ENCODE measurements at places on chromosomes 11 and 22. TPM values are rescaled to one million over a fixed set of nuclear protein-coding genes. Genes with fewer than 3 reads are reported as not detected.
A peak's percentile ranks its signal among the peaks of the same experiment; 100 is the strongest.

The FAM111B gene
- 26.7 TPM for total RNA-seq

The CACNA1I gene
- total RNA-seq = 0.06 TPM

The DCHS1 gene
- total RNA-seq = not detected

DNA sequence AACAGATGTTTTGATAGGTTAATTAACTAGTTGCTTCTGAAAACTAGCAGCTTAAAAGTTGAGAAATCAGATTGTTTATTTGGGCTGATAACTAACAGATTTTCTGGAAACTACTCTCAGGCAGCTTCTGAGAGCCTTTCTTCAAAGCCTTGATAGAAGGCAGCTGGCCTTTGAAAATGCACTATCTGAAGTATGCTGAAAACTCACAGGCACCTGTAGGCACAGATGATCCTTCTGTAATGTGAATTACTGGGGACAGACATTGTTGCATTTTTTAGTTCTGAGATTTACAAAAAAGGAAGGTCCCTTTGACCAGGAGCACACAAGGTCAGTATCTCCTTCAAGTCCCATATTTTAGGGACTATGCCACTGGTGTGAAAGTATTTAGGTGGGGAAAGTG is 460.8 kb upstream of the CNTN5 start:
- H3K36me3 ChIP-seq = no peaks in the 10 kb centered on the region
- peaks cover 10% of the 10 kb centered on the region for H3K27me3 ChIP-seq
- DNase-seq = no peak
- H3K27ac ChIP-seq = no peak overlapping the region

DNA sequence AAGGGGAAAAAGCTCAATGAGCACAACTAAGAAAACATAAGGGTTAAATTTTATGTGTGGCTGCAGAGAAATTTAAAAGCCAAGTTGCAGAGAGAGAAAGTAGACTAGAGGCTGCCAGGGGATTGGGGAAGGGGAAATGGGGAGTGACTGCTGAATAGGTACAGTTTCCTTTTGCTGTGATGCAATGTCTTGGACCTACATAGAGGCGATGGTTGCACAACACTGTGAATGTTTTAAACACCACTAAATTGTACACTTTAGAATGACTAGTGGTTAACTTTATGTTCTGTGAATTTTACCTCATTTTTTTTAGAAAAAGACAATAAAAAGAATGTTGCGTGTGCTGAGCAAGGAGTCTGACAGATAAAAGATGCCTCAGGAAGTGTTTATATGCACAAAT is 36.5 kb downstream of the TENM4 start:
- H3K4me1 ChIP-seq = no peaks in the 10 kb centered on the region
- no peaks in the 10 kb centered on the region for H3K36me3 ChIP-seq
- no peak overlapping the region for H3K27ac ChIP-seq
- DNase-seq = no peak

DNA sequence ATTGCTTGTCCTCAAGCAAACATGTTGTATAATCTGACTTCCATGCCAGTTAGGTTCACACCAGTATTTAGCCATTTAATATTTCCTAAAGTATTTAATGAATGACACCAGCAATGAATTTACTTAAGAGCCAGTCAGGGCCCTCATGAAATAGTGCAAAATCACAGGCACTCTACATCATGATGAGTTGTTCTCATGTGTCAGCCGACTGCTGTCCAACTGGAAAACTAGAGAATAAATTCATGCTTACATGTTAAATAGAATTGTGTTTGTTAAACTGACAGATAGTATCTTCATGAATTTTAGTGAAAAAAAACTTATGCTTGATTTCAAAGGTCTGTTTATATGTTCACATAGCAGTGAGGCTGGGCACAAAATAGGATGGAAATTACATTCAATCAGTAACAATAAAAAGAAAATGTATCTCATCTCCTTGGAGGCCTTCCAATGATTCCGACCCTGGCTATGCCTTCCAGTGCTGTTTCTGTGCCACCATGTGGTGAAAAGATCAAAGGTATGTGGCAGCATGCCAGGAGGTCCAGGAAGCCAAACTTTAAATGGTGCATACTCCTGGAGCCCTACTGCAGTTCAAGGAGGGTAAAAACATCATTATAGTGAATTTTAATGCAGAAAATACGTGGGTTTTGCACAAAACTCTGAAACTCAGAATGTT is 45.2 kb downstream of the CTSC start:
- H3K27ac ChIP-seq = no peak overlapping the region
- no peak overlapping the region for H3K4me3 ChIP-seq
- peaks cover 25% of the 10 kb centered on the region for H3K4me1 ChIP-seq
- H3K27me3 ChIP-seq = no peaks in the 10 kb centered on the region

DNA sequence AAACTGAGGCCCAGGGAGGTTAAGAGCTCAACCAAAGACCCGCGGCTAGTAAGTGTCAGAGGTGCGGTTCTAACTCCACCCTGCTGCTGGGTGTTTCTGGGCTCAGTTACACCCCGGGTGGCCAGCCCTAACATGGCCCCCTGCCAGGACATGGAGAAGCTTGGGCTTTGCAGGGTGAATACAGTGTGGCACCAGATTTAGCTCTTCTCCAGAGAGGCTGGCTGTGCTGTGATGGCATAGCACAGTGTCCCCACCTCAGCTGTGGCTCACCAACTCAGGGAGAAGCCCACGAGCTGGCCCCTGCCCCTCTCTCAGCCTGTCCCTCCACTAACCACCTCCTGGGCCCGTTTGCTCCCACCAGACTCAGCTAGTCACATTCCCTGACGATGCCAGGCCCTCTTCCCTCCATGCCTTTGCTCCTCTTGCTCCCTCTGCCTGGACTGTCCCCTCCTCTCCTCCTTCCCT is 7.0 kb downstream of the UCP3 start:
- H3K4me1 ChIP-seq = peaks cover 2% of the 10 kb centered on the region
- H3K27ac ChIP-seq = no peak overlapping the region
- no peak overlapping the region for H3K4me3 ChIP-seq
- H3K36me3 ChIP-seq = no peaks in the 10 kb centered on the region

DNA sequence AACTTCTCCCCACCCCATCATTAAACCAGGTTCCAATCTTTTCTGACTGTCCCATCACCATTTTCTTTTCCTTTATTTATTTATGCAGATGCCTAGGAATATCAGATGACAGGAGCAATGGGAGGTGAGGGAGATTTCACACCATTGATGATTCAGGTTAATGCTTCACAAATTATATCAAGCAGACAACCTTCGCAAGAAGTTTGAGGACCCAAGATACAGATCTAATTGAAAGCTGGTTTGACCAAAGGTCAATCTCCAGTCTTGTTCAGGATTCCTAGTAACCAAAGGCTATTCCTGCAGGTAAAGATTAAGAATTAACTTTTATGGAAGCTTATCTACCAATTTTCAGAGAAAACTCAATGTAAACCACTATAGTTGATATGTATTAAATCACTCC is 54.4 kb downstream of the SLC35F2 start:
- DNase-seq = no peak
- no peak overlapping the region for H3K4me3 ChIP-seq
- H3K36me3 ChIP-seq = peaks cover 73% of the 10 kb centered on the region
- no peaks in the 10 kb centered on the region for H3K4me1 ChIP-seq
- no peak overlapping the region for H3K27ac ChIP-seq

DNA sequence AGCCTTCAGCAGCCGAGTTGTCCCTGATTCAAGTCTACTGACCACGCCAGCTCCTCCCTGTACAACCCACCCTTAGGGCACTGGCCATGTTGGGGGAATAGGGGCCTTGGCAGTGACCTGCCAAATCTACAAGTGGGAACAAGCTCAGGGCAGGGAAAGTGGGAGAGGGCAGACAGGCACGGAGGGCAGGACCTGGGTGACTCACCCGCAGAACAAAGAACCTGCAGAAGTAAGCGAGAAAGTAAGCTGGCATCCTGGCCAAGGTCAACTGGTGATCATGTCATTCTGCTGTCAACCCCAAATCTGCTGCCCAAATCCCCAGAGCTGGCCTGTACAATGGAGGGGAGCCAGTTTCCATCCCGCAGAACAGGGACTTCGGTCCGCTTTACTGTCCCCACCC is 7.9 kb upstream of the SCGB1A1 start:
- H3K4me3 ChIP-seq = no peak overlapping the region
- H3K4me1 ChIP-seq = no peaks in the 10 kb centered on the region
- no peak overlapping the region for H3K27ac ChIP-seq
- H3K36me3 ChIP-seq = no peaks in the 10 kb centered on the region
- no peaks in the 10 kb centered on the region for H3K27me3 ChIP-seq

DNA sequence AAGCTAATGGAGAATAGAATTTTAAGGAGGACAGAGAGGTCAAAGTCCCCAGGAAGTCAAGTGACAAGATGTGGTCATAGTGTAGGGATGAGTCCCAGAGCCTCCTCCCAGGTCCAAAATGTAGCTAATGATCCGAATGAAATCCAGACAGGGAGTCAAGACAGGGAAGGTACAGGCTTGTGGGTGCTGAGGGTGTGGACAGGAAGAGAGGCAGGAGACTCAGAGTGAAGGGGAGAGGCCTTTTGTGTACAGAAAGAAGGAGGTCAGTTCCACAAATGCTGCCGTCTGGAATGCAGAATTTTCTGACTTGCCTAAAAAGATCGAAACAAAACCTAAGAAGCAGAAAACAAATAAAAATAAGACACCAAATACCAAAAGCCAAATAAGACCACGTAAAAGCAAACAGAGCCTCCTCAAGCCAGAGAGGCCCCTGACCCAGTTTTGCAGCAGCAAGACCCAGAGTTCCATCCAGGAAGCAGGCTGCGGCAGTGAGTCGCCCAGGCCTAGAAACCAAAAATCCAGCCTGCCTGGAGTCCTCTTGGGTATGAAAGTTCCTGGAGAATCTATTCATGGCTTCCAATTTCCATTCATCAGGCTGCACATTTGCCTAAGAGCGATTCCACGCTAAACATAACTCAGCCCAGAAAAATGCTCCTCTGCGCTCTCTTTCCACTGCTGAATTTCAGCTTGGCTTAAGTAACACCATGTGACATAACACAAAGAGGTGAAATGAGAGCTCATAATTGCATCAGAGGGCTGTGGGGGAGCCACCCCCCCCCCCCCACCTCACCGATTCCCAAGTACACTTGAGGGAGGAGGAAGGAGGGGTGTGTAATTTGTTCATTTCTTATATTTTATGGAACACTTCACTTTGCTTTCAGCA is 71.2 kb downstream of the KIRREL3 start:
- no peak overlapping the region for H3K27ac ChIP-seq
- H3K36me3 ChIP-seq = no peaks in the 10 kb centered on the region
- no peaks in the 10 kb centered on the region for H3K4me1 ChIP-seq
- no peak overlapping the region for H3K4me3 ChIP-seq

GRCh38 chr22:21698430-21699329 is 32.9 kb downstream of the PPIL2 start:
- H3K4me1 ChIP-seq = no peaks in the 10 kb centered on the region
- H3K27ac ChIP-seq = no peak overlapping the region
- H3K27me3 ChIP-seq = no peaks in the 10 kb centered on the region
- no peak overlapping the region for H3K4me3 ChIP-seq
- DNase-seq = no peak

DNA sequence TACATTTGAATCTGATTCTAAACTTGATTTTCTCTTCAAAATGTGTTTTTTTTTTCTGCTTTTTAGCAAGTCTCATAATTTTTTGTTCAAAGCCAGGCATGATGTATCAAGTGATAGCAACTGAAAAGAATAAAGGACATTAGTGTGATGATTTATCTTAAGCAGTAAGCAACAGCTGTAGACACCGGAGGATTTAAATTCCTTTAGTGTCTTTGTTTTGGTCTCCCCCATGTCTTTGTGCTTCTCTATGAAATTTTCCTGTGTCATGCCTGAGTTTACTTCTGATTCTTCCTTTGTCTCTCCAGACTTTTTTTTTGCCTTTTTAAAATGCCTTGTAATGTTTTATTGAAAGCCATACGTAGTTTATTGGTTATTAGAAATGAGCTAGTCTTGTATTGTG is 934.2 kb upstream of the RAG2 start:
- no peak overlapping the region for H3K27ac ChIP-seq
- H3K4me1 ChIP-seq = no peaks in the 10 kb centered on the region

GRCh38 chr11:131710511-131710910 is 340.1 kb downstream of the NTM start:
- no peak overlapping the region for H3K4me3 ChIP-seq
- H3K4me1 ChIP-seq = no peaks in the 10 kb centered on the region
- H3K36me3 ChIP-seq = no peaks in the 10 kb centered on the region
- DNase-seq = peak; percentile 7
- H3K27me3 ChIP-seq = no peaks in the 10 kb centered on the region

- H3K27ac ChIP-seq = no peak overlapping the region
- H3K4me3 ChIP-seq = no peak overlapping the region
- H3K36me3 ChIP-seq = no peaks in the 10 kb centered on the region
- peak; percentile 64 for DNase-seq
These were observed 152.8 kb upstream of the NTM start for GRCh38 chr11:131217313-131218310.

Data from PC-3 (cell line).